NCI-H510A (cell line): ENCODE measurements at places on chromosomes 1 and 21.
A peak's percentile ranks its signal among the peaks of the same experiment; 100 is the strongest.

GRCh38 chr1:151146072-151146411 is 389 bp downstream of the SEMA6C start:
- no peak for DNase-seq

- no peak for DNase-seq
These were observed 93.9 kb upstream of the TSPAN2 start for GRCh38 chr1:115183158-115183557.

- no peak for DNase-seq
These were observed 409.6 kb upstream of the ZRANB2 start for GRCh38 chr1:71490432-71490831.

DNA sequence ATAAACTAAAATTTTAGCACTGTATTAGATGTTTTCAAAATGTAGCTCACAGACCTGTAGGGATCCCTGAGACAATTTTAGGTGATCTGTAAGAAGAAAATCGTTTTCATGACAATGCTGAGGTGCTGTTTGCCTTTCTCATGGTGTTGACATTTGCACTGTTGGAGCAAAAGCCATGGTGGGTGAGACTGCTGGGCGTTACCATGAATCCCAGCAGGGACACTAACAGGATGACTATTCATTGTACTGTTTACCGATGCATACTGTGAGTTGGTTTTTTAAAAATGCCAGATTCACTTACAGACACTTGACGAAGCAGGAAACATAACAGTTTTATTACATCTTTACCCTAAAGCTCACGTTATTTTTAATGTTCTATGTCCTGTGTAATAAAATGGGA is 468.5 kb downstream of the PCP4 start:
- no peak for DNase-seq

GRCh38 chr1:52028328-52028727 is 5.3 kb downstream of the KTI12 start:
- no peak for DNase-seq

- no peak for DNase-seq
These were observed 38.5 kb upstream of the EGLN1 start for GRCh38 chr1:231460614-231461013.

- DNase-seq, result no peak
These were observed 22.7 kb upstream of the ARF1 start for GRCh38 chr1:228059634-228060457.

DNA sequence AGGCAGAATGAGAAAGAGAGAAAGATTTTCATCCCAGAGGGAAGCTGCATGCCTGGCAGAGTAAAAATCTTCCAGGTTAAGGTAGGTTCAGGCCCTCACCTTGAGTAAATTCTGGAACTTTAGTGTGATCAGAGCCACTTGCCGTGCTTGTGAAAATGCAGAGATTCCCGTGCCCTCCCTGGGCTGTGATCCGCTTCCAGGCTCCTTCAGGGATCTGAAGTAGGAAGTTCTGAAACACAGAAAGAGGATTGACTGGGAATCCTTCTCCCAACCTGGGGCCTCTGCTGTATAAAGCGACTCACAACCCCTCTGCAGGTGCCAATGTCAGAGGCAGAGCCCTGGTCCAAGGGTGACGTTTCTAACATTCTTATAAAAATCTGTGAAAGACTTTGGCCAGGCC is 26.6 kb downstream of the NUAK2 start:
- DNase-seq, result no peak

DNA sequence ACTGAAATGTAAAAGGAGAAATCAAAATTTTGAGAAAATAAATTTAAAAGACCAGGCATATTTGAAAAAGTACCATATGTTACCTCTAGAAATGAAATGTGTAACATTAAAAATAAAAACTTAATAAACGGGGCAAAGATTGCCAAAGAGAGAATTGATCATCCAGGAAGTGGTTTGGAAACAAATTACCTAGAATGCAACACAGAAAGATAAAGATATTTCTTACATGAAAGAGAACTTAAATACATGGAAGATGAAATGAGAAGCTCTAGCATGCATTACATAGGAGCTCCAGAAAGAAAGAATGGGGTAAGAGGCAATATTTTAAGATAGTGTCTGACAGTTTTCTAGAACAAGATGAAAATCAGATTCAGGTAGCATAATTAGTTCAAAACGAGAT is 235.9 kb upstream of the IRF2BP2 start:
- DNase-seq, result no peak

DNA sequence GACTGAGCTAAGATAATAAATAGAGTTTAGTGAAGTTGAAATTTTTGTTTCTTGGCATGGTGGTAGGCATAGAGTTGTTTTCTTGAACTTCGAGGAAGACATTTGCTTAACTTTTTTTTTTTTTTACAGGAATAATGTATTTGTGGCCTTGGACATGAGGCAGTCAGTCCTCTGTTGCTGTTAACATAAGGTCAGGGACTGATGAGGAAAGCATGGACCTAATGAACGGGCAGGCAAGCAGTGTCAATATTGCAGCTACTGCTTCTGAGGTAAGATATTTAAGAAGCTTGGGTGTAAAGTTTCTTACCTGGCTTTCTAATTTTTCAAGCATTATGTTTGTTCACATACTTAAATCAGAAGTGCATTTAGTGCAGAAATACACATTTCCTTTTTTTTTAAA is 51.5 kb downstream of the RALGPS2 start:
- DNase-seq, result no peak

GRCh38 chr21:14762734-14763694 is 216.9 kb upstream of the SAMSN1 start:
- DNase-seq, result no peak

- DNase-seq, result no peak
These were observed 120.8 kb downstream of the CLEC20A start for GRCh38 chr1:178376008-178376407.

DNA sequence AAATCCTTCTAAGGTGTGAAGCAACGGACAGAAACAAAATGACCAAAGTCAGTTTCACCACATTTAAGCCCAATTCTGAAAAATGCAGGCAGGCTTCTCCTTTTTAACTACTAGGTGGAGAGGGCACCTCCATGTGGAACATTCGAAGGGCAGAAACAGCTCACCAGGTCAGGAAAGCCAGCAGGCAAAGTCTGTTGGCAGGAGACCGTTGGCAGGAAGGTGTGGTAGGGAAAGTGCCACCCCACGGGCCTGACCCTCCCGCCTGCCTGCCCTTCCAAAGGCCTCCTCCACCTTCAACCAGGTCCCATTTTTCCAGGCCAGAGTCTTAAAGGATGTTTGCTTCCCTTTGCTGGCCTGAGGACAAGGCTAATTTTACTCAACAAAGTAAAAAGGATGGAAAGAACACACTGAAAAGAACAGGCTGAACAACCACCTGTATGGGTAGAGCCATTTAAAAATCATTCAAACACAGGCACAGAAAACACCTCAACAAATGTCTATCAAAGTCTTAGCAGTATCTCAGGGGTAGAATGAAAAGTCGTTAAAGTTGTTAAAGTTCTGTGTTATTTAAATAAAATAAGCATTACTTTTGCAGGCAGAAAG is 26.4 kb downstream of the CAPZB start:
- DNase-seq, result no peak

GRCh38 chr1:17135530-17135929 is 16.3 kb upstream of the PADI2 start:
- DNase-seq, result no peak

DNA sequence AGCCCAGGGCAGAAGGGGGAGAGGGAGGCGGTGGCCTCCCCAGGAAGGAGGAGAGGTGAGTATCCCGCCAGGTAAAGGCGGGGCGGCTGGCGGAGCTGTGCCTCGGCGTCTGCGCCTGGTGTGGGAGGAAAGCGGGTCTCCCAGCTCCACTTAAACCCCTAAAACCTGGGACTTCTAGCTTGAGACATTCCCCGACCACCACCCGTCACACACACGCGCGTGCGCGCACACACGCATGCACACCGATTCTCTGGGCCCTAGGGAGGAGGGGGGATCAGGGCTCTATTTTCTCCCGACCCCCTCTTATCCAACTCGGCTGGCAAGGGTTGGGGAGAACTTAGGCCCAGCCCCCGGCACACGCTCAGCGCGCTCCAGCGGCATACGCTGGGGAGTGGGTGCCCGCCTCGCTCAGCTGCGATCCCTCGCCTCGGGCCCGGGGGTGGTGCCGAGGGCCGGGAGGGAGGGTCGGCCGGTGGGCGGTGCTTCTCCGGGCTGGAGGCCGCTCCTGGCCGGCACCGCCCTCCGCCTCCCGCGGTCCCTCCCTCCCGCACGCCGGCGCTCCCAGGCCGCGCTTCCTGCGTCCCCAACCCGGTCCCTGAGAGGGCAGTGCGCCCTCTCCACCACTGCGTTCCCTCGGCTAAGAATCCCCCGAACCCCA is at the start of gene TMEM51:
Gene TMEM51 (plus strand): TSS at position 564 of the 658 bp plus-strand sequence. CDS start 61,341 bp downstream, outside the sequence.
- peak; percentile 93 for DNase-seq

DNA sequence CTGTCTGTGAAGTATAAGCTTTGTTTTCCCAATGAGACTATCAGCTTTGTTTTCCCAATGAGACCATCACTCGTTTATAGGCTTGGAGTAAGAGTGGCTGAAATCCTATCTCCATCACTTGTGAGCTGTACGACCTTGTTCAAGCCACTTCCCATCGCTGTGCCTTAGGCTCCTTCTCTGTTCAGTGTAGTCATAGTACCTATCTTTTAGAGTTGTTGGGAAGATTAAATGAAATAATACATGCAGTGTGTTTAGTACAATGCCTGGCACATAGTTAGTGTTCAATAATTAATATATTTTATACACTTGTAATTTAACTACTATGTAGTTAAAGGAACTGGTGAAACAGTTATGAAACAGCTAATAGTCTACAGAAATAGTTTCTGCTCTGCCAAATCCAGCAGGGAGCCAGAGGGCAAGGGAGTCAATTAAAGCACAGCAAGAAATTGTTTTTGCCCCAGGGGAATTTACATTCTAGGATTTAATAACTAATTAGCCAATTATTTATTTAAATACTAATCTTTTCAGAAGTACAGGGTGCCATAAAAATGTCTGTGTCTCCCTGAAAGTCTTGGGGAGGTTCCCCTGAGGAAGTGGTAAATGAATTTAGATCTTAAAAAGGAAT is 139.3 kb upstream of the HMCN1 start:
- no peak for DNase-seq
